SK-N-DZ (cell line): ENCODE measurements at places on chromosomes 11 and 22.

GRCh38 chr11:7512525-7513233 lies 1.1 kb upstream of the PPFIBP2 start:
- no peak for DNase-seq

DNA sequence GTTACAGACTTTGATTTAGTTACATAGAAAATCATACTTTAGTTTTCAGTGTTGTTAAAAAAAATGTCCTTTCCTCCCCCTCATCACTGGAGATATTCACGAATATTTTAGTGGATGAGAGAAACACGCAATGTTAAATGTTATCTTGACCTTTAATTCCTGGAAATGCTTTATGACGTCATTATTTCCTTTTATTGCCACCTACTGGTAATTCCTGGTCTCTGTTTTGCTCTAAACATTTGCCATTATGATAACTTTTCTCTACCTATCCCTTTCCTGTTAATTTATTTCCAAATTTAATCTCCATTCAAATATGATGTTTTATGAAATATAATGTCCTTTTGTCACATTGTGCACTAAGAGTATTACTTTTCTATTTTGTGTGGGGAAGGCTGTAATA lies 770.6 kb downstream of the FAM181B start:
- no peak for DNase-seq

- no peak for DNase-seq
These were observed 32.8 kb downstream of the CSTPP1 start for GRCh38 chr11:46969379-46969778.

DNA sequence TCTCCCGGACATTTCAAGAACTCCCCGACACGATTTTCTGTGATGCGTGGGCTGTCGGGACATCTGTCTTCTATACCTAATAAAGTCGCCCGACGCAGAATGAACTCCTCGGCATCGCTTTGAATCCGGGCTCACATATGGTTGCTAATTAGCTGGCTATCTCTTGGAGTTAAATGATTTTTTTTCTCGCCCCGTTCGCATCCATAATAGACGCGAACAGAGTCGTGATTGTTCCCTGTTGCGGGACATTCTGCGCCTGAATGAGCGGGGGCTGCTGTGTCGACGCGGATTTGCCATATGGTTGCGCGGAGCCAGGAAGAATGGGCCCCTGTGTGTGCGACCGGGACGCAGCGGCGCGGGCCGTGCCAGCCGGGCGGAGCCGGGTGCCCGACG lies 16.4 kb downstream of the CDKN1C start:
- DNase-seq, result no peak

DNA sequence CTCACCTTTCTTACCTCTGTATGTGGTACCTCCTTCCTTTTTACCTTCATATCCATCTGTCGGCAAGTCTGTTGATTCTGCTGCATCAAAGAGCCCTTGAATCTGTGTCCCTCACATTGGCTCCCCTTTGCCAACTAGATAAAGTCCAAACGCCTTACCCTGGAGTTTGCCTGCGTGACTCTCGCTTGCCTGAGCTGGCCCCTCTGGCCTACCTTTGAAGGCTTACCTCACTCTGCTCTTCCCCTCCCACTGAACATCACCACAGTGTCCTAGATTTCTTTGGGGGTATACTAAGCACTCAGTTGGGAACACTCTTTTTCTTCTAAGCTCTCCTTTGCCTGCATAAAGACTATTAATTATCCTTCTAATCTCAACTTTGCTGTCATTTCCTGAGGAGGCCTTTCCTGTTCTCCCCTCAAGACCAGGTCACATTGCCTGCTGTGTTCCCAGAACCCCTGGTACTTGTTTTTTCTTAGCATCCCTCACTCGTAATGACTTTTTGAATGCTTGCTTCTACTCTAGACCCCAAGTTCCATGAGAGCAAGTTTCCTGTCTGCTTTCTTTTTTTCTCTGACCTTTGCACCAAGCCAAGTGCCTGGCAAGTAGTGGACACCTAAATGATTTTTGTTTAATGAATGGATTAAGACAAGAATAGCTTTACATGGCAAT lies 67.8 kb upstream of the ADORA2A start:
- no peak for DNase-seq

DNA sequence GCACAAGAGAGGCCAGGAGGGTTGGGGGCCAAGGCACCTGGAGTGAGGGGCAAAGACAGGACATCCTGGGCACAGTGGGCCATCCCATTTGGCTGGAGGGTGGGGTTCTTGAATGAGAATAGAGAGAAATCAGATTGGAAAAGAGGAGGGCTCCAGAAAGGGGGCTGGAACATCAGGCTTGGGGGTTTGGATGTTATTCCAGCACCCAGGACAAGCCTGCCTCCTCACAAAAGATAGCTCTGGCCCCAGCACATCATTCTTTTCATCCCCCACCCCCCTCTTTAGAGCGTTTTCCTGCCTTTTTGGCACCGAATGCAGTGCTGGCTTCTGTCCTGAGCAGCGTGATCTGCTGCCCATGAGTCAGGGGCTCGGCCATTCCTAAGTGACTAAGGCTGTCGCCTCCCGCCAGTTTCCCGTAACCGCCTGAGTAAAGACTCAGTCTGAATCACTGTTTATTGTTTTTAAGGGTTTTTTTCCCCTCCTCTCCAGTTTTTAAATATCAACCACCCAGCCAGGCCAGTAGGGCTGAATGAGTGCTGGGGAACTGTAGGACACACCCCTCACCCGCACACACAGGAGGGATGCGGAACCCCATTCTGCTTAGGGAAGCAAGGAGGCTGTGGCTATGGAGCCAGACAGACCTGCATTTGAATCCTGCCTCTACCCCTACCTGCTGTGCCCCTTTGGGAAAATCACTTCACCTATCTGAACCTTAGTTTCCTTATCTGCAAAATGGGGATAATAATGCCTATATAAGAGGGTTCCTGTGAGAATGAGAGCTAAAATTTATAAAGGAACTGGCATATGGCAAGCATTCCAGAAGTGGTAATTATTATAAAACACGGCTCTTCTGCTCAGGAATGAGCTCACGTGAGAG lies 32.4 kb upstream of the NAV2 start:
- DNase-seq, result no peak

- DNase-seq, result no peak
These were observed 9.0 kb downstream of the KIRREL3 start for GRCh38 chr11:126991596-126991995.

DNA sequence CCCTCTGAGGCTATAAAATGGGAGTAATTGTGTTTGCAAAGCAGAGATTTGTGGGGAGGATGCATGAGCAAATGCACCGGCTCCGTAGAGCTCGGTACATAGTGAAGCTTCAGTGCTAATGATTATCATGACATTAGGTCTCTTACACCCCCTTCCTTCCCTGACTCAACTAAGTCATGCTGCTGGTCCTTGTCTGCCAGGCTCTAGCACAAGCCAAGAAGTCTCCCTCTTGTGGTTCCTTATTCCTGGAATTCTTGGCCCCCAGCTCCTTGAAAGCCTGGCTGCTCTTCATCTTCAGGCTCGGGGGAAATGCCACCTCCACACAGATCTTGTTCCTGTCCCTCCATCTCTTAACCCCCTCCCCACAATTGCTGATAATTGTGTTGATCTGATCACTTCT lies 45.7 kb upstream of the SYT13 start:
- no peak for DNase-seq

DNA sequence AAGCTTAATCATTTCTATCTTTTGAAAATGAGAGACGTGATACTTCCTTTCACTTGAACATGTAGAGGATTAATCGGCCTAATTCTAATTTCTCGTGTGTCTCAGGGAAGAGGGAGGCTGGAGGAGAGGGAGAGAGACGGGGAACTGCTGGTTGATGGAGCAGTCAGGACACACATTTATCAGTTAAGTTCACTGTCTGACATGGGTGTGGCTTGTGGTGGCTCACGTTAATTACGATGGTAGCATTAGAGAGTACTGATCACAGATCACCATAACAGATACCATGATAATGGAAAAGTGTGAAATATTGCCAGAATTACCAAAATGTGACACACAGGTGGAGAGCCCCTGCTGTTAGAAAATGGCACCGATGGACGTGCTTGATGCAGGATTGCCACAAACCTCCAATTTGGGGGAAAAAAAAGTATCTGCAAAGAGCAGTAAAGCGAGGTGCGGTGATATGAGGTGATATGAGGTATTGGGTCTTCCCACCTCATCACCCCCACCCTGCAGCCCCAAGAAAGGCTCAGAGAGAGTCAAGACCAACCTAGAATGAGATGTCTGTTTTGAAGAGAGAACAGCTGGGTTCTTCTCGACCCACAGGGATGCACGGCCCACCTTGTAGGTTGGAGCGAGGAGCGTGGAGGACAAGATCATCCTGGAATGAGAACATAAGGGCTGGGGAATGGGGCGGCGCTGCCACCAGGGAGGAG lies 19.7 kb downstream of the ZBED4 start:
- no peak for DNase-seq

- no peak for DNase-seq
These were observed 190.9 kb downstream of the KIRREL3 start for GRCh38 chr11:126809514-126810289.

- DNase-seq, result no peak
These were observed 84.3 kb downstream of the SNX19 start for GRCh38 chr11:130831976-130832375.

GRCh38 chr22:31904651-31905050 lies 39.7 kb upstream of the YWHAH start:
- DNase-seq, result no peak

- no peak for DNase-seq
These were observed 14.8 kb downstream of the CSF2RB start for GRCh38 chr22:36928196-36928595.

GRCh38 chr11:96708219-96708878 lies 318.5 kb downstream of the JRKL start:
- DNase-seq, result no peak

- DNase-seq, result no peak
These were observed 25.5 kb downstream of the TMEM123 start for GRCh38 chr11:102427068-102427467.

DNA sequence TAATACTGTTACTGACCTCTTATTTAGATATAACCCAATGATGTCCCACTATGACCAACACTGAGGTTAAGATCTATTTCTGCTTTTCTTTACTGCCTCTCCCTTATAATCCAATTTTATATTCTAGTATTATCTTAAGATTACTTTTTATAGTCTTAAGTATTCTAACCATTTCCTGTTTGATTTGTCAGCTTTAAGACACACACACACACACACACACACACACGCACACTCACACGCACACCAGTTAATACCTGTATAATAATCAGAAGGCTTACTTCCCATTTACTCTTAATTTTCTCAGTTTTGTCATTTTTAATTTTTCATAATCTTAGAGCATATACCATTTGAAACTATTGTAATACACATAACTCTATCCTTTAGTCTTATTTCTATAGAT lies 226.0 kb upstream of the C11orf87 start:
- no peak for DNase-seq
